ENCODE measurements at places on chromosomes 2 and 18.
A peak's percentile ranks its signal among the peaks of the same experiment; 100 is the strongest.

GRCh38 chr2:10302479-10303180 is at the start of gene HPCAL1:
Gene HPCAL1, plus strand, starts transcription at chr2:10302904. Its CDS starts 116,854 bp downstream, at chr2:10419758.
- DNase-seq, result peak; percentile 76

DNA sequence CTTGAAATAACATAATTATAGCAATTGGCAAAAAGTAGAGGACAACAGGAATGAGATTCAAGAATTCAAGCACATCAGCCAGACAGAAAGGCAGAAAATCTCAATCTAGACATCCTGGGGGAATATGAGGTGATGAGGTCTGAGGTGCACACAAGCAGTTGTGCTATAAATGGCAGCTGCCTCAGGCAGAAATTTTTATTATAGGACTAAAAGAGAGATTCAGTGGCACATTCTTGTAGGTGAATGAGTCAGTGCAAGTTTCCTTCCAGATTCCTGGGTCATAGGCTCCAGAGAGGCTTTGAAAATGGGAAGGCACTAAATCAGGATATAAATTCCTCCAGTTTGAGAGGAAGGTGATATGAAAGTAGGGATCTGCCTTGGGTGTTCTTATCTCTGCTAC is 127.2 kb upstream of the THSD7B start:
- no peak for DNase-seq

DNA sequence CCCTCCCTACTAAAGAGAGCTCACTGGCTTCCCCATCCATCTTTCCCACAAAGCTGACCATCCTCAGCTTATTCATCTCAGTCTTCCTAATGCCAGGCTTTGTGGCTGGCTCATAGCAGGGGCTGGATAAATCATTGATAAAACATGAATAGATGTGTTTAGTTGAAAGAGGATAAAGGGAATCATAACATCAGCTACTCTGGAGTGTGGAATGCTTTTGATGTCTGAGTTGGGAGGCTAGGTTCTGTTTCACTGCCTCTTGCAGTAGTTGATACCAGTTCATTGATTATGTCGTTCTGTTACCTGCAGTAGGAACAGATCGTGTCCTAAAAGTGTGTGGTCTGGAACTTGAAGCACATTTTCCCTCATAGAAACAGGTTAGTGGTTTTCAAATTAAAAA is 66.3 kb upstream of the HK2 start:
- DNase-seq, result no peak

GRCh38 chr2:212005085-212005671 is 533.4 kb downstream of the ERBB4 start:
- DNase-seq, result no peak

DNA sequence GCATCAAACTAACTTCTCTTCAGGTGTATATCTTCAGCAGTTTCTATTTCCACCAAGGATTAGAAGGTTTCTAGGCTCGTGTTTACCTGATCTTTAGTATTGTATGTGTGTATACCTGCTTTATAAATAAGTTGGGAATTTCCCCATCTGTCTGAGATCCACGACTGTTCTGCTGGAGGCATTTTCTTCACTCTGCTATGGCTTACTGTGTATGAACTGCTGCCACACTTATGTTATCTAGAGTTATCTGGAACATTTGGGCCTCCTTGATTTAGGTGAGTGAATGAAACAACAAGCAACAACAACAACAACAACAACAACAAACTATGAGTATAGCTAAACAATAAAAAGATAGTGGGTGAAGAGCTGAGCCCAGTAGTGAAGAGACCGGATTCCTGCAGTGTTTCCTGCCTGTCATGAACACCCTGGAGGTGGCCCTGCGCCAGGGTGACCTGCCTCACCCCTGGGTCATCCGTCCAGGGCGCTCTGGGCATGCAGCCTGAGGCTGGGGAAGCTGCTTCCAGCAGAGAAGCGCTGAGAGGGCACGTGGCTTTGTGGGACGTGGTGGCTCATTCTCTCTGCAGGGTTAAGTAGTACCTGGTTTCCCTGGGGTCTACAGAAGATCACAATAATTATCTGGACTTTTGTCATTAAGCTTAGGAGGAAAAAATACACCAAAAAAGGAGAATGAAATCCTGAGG is 56.1 kb upstream of the GATA6 start:
- no peak for DNase-seq

GRCh38 chr2:8447610-8448221 is 234.1 kb upstream of the ID2 start:
- DNase-seq, result no peak

DNA sequence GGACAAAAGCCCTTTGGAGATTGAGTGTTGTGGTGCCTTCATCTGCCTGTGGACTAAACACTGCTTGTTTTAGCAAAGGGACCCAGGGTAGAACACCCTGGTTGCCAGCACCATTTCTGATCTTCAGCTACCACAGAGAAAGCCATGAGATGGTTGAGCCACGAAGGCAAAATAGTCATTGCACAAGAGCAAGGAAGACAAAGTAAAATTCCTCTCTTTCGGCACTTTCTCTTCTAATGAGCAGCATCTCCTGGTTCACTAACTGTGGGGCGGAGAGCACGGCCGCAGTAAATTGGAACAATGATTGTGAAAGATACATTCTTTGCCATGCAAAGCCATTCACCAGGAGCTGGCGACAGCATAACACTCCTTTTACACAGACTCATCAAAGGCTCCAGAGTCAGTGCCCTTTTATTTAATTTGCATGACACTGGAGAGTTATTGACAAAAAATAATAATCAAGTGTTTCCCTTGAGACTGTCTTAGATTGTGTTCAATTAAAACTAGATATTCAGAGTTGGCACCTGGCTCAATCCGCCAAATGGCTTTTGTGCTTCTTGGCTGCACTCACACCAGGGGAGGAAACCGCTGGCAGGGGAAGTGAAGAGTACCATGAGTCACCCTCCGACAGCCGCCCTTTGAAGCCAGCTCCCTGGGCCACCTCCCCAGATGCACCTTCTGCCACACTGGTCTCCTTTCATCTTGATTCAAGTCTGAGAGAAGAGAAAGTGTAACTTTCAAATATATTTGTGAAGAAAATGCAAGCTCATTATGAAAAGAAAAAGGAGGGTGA is 100.5 kb upstream of the MEIS1 start:
- no peak for DNase-seq

DNA sequence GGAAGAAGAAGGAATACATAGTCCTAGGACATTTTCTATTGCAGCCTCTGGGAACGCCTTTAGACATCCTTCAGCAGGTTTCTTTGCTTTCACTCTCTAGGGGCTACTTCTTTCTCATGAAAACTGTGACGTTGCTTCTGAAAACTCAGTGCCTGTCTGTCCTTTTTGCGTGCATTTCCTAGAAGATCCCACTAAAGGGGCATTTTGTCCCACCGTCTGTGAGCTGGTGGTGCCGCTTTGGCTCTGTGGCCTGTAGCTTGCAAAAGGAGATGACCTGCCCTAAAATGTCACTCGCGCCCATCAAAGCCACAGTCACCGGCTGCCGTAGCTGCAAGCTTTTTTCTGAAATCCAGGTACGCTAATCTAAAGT is 579 bp downstream of the STAT4 start:
- no peak for DNase-seq

DNA sequence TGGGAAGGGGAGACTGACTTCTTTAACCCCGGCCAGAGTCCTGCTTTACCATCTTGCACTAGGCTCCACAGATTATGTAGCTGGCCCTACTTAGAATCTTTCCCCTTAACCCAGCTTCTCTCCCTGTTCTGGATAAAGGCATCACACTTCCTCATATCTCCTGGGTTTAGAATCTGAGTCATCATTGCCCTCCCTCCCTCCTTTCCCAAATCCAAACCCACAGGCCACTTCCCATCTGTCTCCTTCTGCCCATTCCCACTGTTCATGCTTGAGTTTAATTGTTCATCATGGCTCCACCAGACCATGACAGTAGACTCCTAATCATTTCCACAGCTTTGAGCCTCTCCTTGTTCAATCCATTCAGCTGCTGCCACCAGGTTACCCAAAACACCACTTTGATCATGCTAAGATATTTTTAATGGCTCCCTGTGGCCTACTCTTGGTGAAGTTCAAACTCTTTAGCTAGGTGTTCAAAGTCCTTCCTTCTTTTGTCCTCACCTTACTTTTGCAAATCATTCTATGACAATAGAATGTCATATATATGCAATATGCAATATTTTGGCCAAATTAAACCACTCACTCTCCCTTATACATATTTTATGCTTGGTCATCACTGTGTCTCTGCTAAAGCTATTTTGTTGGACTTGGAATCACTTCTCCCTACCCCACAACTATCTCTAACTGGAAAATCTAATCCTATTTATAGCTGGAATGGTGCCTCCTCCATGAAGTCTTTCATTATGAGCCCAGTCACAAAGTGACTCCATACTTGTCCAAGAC is 5.5 kb downstream of the PDE11A start:
- DNase-seq, result no peak

- no peak for DNase-seq
Observed at GRCh38 chr2:230664128-230664527, 48.5 kb upstream of the CAB39 start.

DNA sequence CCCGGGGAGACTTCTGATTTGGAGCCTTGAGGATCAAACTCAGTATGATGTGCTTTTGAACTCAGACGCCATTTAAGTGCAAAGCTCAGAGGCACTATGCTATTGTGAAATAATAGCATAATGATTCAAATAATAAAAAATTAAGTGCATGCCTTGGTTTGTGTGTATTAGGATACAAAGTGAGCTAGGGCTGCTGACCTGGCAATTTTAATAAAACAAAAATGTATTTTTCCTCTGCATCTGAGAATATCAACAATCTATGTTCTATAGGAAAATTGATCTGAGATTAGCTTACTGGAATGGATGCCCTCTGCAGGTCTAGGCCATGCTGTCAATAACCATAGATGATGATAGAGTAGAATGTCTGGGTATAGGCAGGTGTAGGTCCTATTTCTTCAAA is 278.8 kb downstream of the DCDC2C start:
- DNase-seq, result no peak

DNA sequence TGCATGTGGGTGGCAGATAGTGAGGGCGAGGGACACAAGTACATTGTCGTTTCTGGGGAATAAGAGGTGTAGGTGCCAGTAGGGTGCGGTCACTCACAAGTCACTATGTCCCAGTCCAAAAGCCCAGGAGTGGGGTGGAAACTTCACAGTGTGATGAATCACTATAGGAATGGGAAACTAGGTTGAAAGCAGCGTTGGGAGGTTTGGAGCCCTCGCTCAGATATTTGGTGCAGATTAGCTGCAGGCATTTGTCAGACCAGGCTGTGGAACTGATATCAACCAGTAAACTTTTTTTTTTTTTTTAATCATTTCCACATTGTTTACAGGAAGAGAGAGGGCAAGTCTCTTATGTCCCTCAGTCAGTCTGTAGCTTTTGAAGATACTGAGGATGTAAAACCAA is 121.8 kb downstream of the CERS6 start:
- DNase-seq, result no peak

DNA sequence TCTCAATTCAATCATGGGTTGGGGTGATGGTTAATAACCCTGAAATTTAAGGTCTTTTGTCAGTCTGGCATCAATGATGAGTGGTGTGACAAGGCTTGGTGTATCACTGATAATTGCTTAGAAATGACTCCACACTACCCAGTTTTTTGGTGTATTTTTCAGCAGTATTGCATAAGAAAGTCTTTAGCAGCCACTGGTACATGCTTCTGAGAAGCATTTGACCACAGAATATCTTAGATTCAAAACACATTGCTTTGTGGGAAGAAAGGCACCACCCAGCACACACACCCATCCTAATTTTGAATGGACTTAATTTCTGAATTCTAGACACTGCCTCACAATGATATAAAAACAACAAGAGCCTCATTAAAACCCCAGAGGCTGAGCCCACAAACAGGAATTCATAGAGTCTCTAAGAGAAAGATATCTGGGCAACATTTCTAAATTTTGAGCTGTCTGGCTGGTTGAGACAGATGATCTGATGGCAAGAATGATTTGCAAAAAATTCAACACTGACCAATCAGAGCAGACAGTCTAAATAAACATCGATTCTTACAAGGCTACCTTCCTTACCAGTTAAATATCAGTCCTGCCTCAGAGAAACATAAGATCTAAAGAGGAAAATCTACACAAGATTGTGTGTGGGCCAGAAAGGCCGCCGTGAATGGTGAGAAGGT is 114.7 kb upstream of the CYP1B1 start:
- DNase-seq, result no peak

DNA sequence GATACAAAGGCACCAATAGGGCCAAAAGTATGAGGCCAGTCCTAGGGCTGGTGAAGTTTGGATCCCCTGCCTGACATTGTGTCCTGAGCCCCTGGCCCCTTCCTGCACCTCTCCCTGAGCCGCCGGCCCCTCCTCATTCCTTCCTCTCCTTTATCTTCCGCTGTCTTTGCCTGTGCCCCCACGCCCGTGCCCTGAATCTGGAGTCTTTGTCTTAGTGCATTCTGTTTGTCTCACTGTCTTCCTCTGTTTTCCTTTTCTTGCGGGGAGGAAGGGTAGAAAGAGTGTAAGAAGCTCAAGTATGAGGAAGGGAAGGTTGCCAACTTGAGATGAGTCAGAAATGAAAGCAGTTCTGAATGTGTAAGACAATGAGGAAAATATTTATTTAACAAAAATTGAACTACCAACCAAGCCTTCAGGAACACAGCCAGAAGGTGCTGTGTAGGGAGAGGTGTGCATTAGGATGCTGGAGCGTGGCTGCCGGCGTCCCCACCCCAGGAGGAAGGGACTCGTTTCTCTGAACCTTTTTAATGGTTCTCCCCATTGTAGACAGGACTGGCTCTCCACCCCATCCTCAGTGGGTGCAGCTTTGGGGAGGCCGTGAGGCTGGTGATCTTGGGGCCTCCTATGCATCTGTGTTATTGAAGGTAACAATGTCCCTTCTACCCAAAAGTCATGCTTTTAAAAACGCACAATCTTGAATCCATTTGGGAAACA is 133.1 kb downstream of the NEDD4L start:
- DNase-seq, result no peak

GRCh38 chr2:205670292-205670691 is 12.0 kb upstream of the NRP2 start:
- no peak for DNase-seq

DNA sequence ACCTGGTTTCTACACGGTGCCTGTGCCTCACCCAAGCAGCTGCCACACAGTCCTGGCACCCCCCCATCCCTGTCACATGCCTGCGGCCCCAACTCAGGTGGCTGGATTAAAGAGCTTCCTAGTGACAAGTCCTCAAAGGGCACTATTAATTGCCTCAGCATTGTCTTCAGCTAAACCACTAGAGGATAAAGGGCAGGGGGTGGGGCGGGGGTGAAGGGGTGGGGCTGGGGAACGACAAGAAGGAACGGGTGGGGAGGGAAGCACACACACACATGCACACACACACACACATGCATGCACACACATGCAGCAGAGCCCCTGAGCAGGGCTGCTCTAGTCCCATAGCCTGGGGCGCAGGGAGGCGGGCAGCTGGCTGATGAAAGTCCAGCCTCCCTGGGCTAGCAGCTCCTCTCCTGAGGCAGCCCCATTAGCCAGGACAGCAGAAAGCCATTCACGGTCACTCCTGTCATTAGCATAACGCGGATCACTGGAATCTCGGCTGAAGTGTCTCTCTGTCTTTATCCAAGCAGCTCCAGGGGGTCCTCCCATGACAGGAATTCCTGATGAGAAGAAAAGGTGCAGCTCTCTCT is 7.4 kb upstream of the TEX261 start:
- no peak for DNase-seq

Data from activated T-helper 1 cell treated with Interleukin-2 at 50 U/mL for 16 hours (primary cell).